ENCODE measurements at places on chromosomes 2 and 18.

- DNase-seq: no peak
Observed at GRCh38 chr2:99692785-99693184, 203.0 kb upstream of the REV1 start.

DNA sequence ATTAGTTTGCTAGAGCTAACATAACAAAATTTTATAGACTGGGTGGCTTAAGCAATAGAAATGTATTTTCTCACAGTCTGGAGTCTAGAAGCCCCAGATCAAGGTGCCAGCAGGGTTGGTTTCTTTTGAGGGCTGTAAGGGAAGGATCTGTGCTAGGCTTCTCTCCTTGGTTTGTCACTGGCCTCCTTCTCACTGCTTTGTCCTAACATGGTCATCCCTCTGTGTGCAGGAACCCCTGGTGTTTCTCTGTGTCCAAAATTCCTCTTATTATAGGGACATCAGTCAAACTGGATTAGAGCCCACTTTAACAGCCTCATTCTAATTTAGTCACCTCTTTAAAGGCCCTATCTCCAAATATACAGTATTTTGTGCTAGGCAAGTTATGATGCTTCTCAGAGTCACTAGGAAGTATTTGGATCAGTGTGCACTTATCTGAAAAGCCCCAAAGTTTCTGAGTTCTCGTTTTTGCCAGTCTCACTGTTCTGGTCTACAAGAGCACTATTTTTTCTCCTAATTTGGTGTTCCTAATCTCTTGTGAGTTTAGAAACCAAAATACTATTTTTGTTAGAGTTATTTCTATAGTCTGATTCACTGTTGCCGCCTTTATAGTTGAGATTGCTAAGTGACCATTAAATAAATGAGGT, 29.0 kb downstream of the ZC3H6 start:
- no peak for DNase-seq

- DNase-seq: no peak
Observed at GRCh38 chr2:176155356-176156044, 1.6 kb upstream of the HOXD3 start.

DNA sequence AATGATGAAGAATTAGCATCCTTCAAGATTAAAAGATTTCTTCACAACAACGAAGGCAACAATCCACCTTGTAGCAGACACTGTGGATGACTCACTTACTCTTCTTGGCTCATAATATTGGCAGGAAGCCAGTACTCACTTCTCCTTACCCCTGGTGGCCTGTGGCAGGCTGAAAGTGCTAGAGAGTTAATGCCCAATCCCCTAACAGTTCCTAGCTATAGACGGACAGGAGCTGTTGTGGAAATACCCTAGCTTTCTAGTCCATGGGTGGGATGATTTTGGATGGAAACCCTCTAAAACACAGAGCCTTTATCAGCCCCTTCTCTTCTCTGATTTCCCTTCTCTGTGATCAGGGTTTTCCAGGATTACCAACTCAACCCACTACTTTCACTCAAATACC, 128.6 kb upstream of the NYAP2 start:
- DNase-seq: no peak

DNA sequence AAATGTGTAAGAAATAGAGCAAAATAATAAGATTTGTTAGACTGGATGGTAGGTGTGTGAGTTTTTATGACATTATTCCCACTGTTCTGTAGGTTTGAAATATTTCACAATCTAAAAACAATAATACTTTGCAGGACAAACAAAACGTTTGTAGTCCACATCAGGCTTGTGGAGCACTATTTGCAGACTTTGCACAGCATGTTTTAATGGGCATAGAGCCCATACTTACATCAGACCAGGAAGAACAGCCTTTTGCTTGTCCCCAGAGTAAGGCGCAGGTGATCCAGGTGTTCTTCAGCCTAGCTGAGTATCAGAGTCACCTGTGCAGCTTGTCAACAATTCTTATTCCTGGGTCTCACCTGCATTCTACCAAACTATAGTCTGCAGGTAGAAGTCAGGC, 9.1 kb upstream of the STK39 start:
- no peak for DNase-seq

DNA sequence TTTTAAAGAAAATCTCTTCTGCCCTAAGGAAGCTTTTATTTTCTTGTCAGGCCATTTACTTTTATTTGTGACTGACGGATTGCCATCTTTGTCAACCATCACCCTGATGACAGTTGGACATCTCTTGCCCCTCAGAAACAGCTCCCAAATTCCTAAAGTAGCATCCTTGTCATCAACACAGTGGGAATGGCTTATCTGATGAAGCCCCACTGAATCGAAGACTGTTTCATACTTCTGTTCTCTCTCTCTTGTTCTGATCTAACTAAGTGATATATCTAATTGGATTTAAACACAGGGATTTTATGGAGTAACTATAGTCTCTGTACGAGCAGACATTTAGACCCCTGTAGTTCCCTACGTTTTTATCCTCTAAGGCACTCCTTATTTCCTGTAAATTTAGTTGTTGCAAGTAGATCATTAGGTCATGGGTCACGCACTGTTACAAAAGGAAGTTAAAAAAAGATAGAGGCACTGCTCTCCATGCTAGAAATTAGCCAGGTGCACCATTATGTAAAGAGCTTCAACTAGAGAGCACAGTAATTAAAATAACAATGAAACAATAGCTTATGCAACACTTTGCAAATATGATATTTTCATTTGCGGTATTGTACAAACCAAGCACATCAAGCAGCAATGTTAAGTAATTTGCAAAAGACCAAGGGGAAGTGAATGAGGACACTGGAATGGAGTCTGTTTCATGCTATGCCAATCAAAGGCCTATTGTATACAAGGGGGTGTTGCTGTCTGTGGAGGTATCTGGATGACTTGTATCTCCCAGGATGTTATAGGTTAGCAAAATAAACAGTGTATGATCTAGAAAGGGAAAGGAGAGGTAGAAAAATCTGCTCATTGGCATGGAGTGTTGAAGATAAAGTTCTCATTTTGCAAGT, 284.7 kb downstream of the LRRTM1 start:
- DNase-seq: no peak

GRCh38 chr2:70141902-70142589, 48.8 kb downstream of the C2orf42 start:
- no peak for DNase-seq

GRCh38 chr18:23398401-23398800, 54.7 kb upstream of the RIOK3 start:
- no peak for DNase-seq

- no peak for DNase-seq
Observed at GRCh38 chr2:20451000-20451290, 4.1 kb downstream of the RHOB start.

- no peak for DNase-seq
Observed at GRCh38 chr2:182650704-182651103, 65.4 kb upstream of the DNAJC10 start.

DNA sequence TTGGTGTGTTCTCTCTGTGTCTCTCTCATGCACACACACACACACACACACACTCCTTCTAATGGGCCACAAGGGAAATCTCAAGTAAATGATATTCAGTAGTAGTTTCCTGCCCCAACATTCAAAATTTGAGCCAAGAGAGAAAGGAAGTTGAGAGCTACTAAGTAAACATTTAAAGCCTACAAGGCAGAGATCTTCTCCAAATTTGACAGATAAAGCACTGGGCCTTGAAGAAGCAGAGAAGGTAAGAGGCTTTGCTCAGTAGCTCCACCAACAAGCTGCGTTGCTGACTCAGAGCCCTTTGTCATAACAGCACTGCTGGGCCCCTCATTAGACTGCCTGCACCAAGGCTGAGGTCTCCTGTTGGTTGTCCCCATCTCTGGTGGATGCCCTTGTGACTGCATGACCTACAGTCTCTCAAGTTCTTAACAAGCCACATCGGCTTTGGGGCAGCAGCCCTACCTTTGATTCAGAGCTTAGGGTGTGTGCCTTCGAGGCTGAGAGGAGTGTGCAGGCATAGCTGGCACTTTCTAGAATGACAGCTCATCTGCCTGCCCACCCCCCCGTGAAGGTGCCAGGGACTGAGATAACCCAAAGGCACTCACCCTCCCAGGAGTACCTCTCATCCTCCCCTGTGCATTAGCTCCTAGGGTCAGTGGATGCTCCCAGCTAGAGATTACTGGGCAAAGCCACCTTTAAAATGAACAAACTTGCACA, 32.3 kb upstream of the NEB start:
- DNase-seq: no peak

- no peak for DNase-seq
Observed at GRCh38 chr2:25312958-25313710, 28.6 kb downstream of the DNMT3A start.

DNA sequence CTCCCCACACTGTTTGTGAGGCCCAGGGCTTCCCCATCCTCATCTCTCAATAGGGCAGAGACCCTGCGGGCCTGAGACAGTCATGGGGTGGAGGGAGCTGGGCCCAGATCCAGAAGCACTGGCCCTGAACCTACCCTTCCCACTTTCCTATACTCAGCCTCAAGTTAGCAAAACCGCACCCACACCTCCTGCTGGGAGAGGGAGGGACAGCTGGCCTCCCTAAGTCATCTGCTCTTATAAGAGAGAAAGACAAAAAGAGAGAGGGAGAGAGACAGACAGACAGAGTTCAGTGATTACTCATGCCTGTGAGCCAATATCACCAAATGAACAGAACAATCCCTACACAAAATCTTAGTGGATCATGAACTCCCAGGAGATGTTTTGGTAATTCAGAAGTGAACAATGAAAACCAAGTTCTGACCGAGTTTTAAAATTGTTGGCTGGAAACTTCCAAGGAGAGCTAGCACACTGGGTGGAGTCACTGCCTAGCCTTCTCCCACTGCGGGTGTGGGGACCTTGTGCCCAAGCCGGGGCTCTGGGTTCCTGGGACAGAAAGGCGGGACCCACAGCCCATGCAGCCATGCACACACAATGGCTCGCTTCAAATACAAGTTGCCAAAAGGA, 130.5 kb downstream of the PXDN start:
- DNase-seq: no peak

- DNase-seq: no peak
Observed at GRCh38 chr2:61363580-61363979, 107.3 kb downstream of the USP34 start.
